ENCODE measurements at places on chromosomes 16 and 17. TPM values are rescaled to one million over a fixed set of nuclear protein-coding genes. Genes with fewer than 3 reads are reported as not detected.

Gene AIPL1
- total RNA-seq, result not detected

Gene C17orf100
- 1.5 TPM for total RNA-seq

Gene CCDC144A
- total RNA-seq, result 1.6 TPM

Gene COX6A2
- not detected for total RNA-seq
